Activated T-helper 1 cell treated with anti-CD3 and anti-CD28 coated beads, Interleukin-12 subunit alpha, Interleukin-12 subunit beta, Interleukin-2, Interleukin-4 antibody, amounts not matched to agents 30 ng/mL and 10 ng/mL and 1 ng/mL, durations not matched to agents 14 hours and 24 hours and 36 hours (primary cell): ENCODE measurements at places on chromosomes 4 and X.

DNA sequence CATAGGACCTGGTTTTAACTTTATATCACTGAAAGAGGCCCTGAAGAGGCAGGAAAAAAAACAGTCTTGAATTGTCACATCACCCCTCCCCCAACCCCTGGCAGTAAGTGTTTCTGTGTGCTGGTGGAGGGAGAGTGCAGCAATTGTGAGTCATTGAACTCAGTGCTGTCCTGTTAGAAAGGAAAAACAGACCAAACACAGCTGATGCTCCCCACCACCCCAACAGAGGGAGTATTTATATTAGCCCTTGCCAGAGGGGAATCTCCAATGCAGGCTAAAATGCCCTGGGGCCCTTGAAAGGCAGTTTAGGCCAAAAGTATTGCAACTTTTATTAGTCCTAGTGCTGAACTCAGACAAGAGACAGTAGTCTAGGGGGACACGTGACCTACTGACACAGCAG lies 197.8 kb upstream of the AGTR2 start:
- H3K4me1 ChIP-seq: no peaks in the 10 kb centered on the region
- H3K27me3 ChIP-seq: no peaks in the 10 kb centered on the region
- no peak overlapping the region for H3K4me3 ChIP-seq
- no peak for DNase-seq

DNA sequence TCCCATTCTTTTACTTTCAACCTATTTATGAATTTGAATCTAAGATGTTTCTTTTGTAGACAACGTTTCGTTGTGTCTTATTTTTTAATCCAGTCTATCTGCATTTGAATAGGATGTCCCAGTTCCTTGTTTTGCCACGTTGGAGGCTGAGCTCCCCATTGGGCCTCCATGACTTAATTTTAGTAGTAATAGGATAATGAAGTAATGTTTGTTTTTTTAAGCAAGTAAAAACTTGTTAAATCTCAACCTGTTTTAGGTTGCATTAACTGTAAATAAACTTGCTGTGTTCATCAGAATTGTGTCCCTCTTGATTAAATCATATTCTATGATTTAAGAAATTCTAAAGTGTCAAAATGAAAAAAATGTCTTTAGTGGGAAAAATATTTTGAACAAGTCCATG lies 25.3 kb downstream of the SLAIN2 start:
- H3K27me3 ChIP-seq: no peaks in the 10 kb centered on the region
- peaks cover 20% of the 10 kb centered on the region for H3K4me1 ChIP-seq
- no peak overlapping the region for H3K4me3 ChIP-seq
- DNase-seq: no peak
- H3K36me3 ChIP-seq: peaks cover 3% of the 10 kb centered on the region

DNA sequence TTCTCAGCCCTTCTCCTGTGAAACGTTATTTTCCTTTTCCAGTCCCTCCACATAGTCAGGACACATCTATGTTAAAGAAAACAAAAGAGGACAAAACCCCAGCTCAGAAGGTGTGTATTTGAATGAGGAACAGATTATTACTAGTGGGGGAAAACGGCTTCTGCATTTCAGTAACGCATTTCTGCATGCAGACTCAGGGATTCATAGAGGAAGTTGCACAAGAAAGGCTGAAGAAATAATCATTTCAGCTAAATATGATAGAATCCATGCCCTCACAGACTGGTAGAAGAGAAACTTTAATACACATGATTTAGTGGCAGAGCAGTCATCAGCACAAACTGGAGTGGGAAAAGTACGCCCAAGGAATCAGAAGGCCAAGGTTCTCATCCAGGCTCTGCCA lies 270.8 kb upstream of the FGF13 start:
- H3K36me3 ChIP-seq: no peaks in the 10 kb centered on the region
- H3K4me3 ChIP-seq: no peak overlapping the region
- H3K27me3 ChIP-seq: no peaks in the 10 kb centered on the region

DNA sequence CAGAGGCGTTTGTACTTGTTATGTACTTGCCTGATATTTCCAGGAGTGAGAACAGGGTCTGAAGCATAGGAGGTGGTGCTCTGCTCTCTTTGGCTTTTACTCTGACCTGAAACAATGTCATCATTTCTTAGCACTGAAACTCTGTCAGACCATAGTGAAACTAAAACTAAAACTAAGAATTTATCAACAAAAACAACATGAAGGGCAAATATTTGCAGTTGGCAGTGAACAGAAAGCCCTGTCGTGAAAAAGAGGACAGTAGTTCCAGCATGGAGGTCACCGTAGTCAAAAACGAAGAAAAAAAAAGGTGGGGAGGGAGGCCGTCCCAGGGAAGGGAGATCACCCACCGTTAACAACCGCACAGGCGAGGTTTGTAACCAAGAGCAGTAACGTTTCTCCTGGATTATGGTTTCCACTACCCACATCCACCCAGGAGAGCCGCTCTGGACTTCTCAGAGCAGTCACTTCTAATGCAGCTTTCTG lies 97.5 kb downstream of the ANK2 start:
- DNase-seq: no peak
- H3K36me3 ChIP-seq: no peaks in the 10 kb centered on the region
- peaks cover 23% of the 10 kb centered on the region for H3K4me1 ChIP-seq
- H3K4me3 ChIP-seq: peak overlapping the region; percentile 66

- no peak for DNase-seq
- H3K4me1 ChIP-seq: no peaks in the 10 kb centered on the region
- H3K36me3 ChIP-seq: no peaks in the 10 kb centered on the region
- H3K4me3 ChIP-seq: no peak overlapping the region
- H3K27ac ChIP-seq: no peak overlapping the region
These were observed 165.6 kb downstream of the ATP10D start for GRCh38 chr4:47650584-47651130.

DNA sequence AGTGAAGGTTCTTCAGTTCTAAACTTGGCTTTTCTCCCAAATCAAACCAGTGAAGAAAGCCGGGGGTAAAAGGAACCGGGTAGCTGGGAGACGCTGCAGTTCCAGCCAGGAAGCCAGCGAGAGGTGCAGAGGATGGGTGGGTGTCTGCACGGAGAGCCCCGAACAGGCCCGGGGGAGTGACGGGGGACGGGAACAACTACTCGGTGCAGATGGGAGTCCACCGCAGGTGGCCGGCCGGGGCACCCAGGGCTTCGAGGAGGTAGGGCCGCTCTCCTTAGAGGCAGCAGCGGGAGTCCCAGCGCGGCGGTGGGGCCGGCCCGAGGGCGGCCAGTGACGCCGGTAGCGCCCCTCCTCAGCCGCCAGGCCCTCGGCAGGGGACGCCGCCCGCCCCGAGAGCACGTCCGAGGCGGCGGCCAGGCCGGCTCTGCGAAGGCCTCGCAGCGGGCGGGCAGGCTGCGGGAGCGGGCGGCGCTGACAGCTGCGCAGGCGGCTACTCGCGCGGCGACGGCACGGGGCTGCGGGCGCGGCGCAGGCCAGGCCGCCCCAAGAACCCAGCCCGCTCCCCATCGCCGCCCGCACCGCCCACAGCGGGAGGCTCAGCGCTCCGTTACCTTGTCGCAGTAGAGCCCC lies 449 bp downstream of the FBXL5 start:
- no peak for DNase-seq
- peak overlapping the region; percentile 96 for H3K27ac ChIP-seq
- no peaks in the 10 kb centered on the region for H3K36me3 ChIP-seq
- H3K4me3 ChIP-seq: peak overlapping the region; percentile 99
- no peaks in the 10 kb centered on the region for H3K27me3 ChIP-seq

- H3K4me3 ChIP-seq: no peak overlapping the region
- DNase-seq: no peak
- no peaks in the 10 kb centered on the region for H3K27me3 ChIP-seq
- H3K36me3 ChIP-seq: no peaks in the 10 kb centered on the region
- H3K27ac ChIP-seq: no peak overlapping the region
- H3K4me1 ChIP-seq: no peaks in the 10 kb centered on the region
These were observed 467.6 kb upstream of the CNKSR2 start for GRCh38 chrX:20906571-20906970.

DNA sequence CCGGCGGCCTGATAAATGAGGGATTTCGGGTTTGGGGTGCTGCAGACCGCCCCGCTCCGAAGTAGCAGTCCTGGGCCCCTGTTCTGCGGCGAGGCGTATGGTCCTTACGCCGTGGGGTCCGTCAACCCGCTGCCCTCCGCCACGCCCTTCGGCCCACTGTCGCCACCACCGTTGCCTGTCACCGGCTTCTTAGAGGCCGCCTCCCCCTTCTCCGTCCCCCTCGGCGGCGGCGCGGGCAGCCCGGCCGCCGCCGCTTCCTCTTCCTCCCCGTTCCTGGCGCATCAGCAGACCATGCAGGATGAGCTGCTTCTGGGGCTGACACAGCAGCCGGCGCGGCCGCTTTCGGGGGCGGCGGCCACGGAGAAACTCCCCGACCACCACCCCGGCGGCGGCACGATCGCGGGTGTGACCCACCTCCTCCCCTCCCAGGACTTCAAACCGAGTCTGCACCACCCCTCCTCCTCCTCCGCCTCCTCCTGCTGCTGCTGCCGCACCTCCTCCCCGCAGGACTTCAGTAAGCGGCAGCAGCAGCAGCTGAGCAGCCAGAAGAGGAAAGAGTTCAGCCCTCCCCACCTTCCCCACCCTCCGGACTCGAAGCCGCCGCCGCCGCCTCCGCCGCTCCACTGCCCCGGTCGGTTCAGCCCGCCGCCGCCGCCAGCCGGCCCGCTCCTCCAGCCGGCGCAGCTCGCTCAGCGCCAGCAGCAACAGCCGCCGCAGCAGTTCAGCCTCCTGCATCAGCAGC lies 549 bp downstream of the CPEB2 start:
- peak overlapping the region; percentile 92 for H3K4me3 ChIP-seq
- peaks cover 25% of the 10 kb centered on the region for H3K4me1 ChIP-seq
- H3K27ac ChIP-seq: peak overlapping the region; percentile 93

GRCh38 chr4:155906554-155907247 lies 3.2 kb downstream of the TDO2 start:
- H3K27me3 ChIP-seq: peaks cover 1% of the 10 kb centered on the region
- no peak for DNase-seq
- H3K4me3 ChIP-seq: no peak overlapping the region
- no peaks in the 10 kb centered on the region for H3K4me1 ChIP-seq
- H3K27ac ChIP-seq: no peak overlapping the region

GRCh38 chrX:17692709-17693346 lies 44.5 kb upstream of the SCML1 start:
- H3K27me3 ChIP-seq: peaks cover 2% of the 10 kb centered on the region
- H3K4me3 ChIP-seq: no peak overlapping the region
- no peak for DNase-seq
- H3K36me3 ChIP-seq: no peaks in the 10 kb centered on the region

GRCh38 chr4:82696117-82696860 lies 102.3 kb downstream of the SCD5 start:
- H3K36me3 ChIP-seq: no peaks in the 10 kb centered on the region
- DNase-seq: no peak
- peaks cover 2% of the 10 kb centered on the region for H3K27me3 ChIP-seq
- no peak overlapping the region for H3K27ac ChIP-seq

GRCh38 chrX:119398587-119398973 lies 556 bp upstream of the SLC25A43 start:
- H3K4me3 ChIP-seq: peak overlapping the region; percentile 89
- H3K36me3 ChIP-seq: no peaks in the 10 kb centered on the region
- H3K27ac ChIP-seq: peak overlapping the region; percentile 88

- H3K4me1 ChIP-seq: peaks cover 10% of the 10 kb centered on the region
- H3K27me3 ChIP-seq: peaks cover 3% of the 10 kb centered on the region
- peaks cover 2% of the 10 kb centered on the region for H3K36me3 ChIP-seq
- H3K4me3 ChIP-seq: no peak overlapping the region
- no peak for DNase-seq
These were observed 137.2 kb upstream of the ETNPPL start for GRCh38 chr4:108900018-108900580.

GRCh38 chr4:34181311-34181841 lies 2062.9 kb downstream of the ARAP2 start:
- H3K4me1 ChIP-seq: no peaks in the 10 kb centered on the region
- no peaks in the 10 kb centered on the region for H3K27me3 ChIP-seq
- H3K4me3 ChIP-seq: no peak overlapping the region
- no peak overlapping the region for H3K27ac ChIP-seq
- H3K36me3 ChIP-seq: no peaks in the 10 kb centered on the region

- no peaks in the 10 kb centered on the region for H3K27me3 ChIP-seq
- DNase-seq: no peak
- peaks cover 15% of the 10 kb centered on the region for H3K36me3 ChIP-seq
- H3K4me1 ChIP-seq: peaks cover 4% of the 10 kb centered on the region
- H3K4me3 ChIP-seq: no peak overlapping the region
- H3K27ac ChIP-seq: no peak overlapping the region
These were observed 30.8 kb downstream of the EXOC1 start for GRCh38 chr4:55884093-55884850.

DNA sequence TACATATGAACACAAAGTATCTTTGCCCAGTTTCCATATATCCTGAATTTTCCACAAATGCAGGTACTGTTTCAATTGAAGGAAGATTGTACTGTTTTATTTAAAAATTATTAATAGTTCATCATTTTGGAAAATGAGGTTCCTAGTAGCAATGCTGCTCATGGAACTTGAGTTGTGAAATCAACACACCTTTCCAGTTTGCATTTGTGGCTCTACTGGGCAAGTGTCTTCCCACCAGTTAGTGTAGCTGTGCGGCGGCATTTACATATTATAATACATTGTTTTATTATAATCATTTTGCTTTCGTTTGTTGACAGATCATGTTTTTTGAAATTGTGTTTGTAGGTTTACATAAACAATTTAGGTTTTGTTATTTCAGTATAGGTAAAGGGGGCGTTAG lies 2.0 kb upstream of the DDX3X start:
- peak overlapping the region; percentile 99 for H3K27ac ChIP-seq
- H3K4me1 ChIP-seq: peaks cover 26% of the 10 kb centered on the region
- H3K36me3 ChIP-seq: peaks cover 14% of the 10 kb centered on the region
- peaks cover 5% of the 10 kb centered on the region for H3K27me3 ChIP-seq
- DNase-seq: no peak

- no peak for DNase-seq
- no peaks in the 10 kb centered on the region for H3K4me1 ChIP-seq
- H3K36me3 ChIP-seq: peaks cover 18% of the 10 kb centered on the region
- no peaks in the 10 kb centered on the region for H3K27me3 ChIP-seq
- no peak overlapping the region for H3K4me3 ChIP-seq
These were observed 76.3 kb downstream of the PTTG2 start for GRCh38 chr4:38036548-38036947.

GRCh38 chrX:12767856-12768255 lies 23.4 kb upstream of the PRPS2 start:
- no peaks in the 10 kb centered on the region for H3K36me3 ChIP-seq
- DNase-seq: no peak
- H3K4me1 ChIP-seq: peaks cover 6% of the 10 kb centered on the region
- H3K27ac ChIP-seq: no peak overlapping the region
- H3K4me3 ChIP-seq: no peak overlapping the region
- peaks cover 20% of the 10 kb centered on the region for H3K27me3 ChIP-seq

GRCh38 chr4:73895201-73896175 lies 26.3 kb downstream of the CXCL1 start:
- H3K27me3 ChIP-seq: no peaks in the 10 kb centered on the region
- H3K27ac ChIP-seq: no peak overlapping the region
- H3K4me3 ChIP-seq: no peak overlapping the region
- H3K4me1 ChIP-seq: no peaks in the 10 kb centered on the region
- no peak for DNase-seq
- H3K36me3 ChIP-seq: no peaks in the 10 kb centered on the region

- H3K4me3 ChIP-seq: no peak overlapping the region
- peaks cover 2% of the 10 kb centered on the region for H3K36me3 ChIP-seq
- no peaks in the 10 kb centered on the region for H3K4me1 ChIP-seq
- H3K27me3 ChIP-seq: no peaks in the 10 kb centered on the region
These were observed 175.7 kb upstream of the SPIN4 start for GRCh38 chrX:63526863-63527262.

- no peaks in the 10 kb centered on the region for H3K36me3 ChIP-seq
- no peak for DNase-seq
- H3K4me1 ChIP-seq: no peaks in the 10 kb centered on the region
- no peak overlapping the region for H3K4me3 ChIP-seq
- peaks cover 9% of the 10 kb centered on the region for H3K27me3 ChIP-seq
These were observed 38.2 kb upstream of the PRDM5 start for GRCh38 chr4:120960656-120961267.
